ENCODE measurements at places on chromosomes 12 and 14.

DNA sequence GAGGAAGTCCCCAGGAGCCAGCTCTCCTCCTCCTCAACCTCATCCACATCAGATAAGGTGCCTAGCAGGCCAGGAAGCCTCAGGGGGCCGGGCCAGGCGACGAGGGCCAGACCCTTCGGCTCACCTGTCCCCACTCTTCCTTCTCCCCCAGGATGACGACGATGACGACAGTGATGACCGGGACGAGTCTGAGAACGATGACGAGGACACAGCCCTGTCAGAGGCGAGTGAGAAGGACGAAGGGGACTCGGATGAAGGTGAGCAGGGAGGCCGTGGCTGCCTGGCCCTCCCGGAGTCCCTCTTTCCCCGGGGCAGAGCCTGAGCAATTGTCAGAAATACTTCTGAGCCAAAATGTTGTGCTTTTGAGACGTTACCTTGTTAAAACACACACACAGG lies 13.8 kb downstream of the SETD1B start:
- DNase-seq: no peak

- DNase-seq: no peak
Measured at GRCh38 chr12:102371165-102371564, 109.2 kb downstream of the IGF1 start.

DNA sequence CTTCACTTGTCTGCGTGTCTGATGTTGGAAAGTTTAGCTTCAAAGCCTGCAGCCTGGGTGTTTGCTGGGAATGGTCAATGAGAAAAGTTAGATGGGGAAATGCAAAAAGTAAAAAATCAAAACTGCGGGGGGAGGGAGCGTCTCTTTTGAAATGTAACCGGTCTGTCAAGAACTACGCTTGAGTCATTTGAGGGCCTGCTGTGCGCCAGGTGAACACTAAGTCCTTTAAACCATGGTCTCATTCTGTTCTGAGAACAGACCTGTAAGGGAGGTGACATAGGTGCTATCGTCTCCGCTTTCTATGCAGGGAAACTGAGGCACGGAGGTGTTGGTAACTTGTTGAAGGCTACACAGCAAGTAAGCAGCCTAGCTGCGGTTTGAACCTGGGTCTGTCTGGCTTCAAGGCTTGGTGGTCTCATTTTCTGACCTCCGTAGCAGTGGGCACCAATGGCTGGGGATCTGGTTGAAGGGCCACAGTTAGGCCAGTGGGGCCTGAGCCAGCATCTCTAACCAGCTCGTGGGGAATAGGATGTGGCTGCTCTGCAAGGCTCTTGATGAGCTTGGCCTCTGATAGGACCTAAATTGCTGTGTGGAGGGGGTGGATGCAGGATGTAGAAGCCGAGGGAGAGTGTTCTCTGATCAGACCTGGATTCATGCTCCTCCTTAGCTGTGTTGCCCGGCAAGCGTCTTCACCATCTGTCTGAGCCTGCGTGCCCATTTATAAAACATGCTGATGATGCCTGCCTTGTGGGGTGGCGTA lies 41.5 kb downstream of the KCTD10 start:
- no peak for DNase-seq

GRCh38 chr14:52888839-52889838 lies 61.7 kb downstream of the FERMT2 start:
- DNase-seq: no peak

- no peak for DNase-seq
Measured at GRCh38 chr14:24243336-24243836, 963 bp upstream of the TINF2 start.

DNA sequence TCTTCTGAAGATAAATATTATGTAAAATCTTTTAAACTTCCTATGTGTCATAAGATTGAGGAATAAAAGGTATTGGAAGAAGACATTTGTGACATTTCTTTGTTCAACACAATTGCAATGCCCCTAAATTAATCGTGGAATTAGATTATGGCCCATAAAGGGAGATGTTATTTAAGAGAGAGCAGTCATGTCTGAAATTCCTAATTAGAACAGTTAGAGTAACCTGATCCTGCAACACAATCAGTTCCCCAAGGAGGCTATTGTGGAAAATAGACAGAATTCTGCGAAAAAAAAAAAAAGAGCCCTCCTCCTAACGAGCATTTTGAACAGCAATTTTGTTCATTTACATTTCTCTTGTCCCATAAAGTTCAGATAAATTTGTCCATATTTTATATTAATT lies 339.5 kb downstream of the PAWR start:
- no peak for DNase-seq

- no peak for DNase-seq
Measured at GRCh38 chr12:79364197-79364596, 326.6 kb downstream of the PAWR start.

GRCh38 chr14:94341656-94342333 lies 18.7 kb upstream of the SERPINA6 start:
- DNase-seq: no peak

DNA sequence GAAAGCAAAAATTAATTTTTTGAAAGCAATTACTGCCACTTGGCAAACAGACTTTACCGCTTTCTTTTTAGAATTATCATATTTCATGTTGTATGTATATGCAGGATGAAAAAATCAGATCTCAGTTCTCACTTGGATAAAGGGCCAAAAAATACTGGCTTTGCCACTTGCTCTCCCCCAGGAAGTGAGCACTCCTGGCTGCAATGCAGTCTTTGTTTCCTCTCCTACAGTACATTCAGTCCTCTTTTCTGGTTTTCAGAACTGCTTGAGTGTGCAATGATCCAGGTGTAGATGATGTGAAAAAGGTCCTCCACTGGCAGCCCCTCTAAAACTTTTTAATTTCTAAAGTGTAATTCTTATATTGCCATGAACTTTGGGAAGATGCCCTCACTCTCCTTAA lies 183.4 kb downstream of the SLC25A21 start:
- no peak for DNase-seq

- no peak for DNase-seq
Measured at GRCh38 chr14:100594625-100594951, 7.4 kb upstream of the BEGAIN start.

GRCh38 chr14:75985618-75986438 lies at the start of gene IFT43:
Gene IFT43 (plus strand): TSS chr14:75985763. CDS start chr14:75985787, 24 bp downstream.
- DNase-seq: peak; percentile 69

Measured in foreskin melanocyte (primary cell).